Renal cortex interstitium (tissue), 15 donors: ENCODE measurements at places on chromosomes 2 and 18.

GRCh38 chr2:197308996-197309690 lies 1.4 kb downstream of the ANKRD44 start:
- no peak for DNase-seq

DNA sequence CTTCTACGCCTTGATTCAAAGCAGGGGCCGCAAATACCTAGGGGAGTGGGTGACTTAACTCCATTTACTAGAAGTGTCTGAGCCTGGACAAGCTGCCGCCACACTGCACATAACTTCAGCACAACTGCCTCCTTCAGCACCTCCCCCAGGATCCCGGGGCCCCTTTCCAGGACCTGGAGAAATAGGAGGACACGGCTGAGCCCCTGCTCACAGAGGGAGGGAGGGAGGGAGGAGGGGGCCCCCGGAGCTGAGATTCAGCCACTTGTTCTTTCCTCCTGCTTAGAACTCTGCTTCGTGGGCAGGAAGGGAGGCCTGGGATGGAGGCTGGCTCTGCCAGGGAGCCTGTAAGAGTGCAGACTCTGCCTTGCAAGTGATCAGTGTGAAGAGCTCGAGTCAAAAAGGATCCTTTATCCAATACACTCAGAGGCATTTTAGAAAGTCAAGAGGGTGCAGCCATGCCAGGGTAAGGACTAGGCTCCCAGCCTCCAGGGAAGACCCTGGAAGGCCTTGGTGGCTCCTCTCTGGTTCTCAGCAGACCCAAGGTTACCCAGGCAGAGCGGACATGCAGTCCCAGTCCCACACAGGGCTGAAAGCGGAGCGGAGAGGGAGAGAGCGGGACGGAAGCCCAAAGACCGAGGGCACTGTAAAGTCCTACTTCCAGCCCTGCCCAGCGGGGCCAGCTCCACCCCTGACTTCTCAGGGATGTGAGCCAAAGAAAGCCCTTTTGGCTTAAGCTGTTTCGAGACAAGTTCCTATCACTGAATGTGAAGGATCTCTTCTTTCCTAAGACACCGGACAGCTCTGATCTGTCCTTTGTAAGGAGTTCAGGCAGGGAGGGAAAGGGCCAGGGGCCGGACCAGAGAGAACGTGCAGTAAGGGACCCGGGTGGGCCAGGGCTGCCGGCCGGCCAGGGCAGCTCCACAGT lies 8.6 kb upstream of the ARMC9 start:
- DNase-seq, result no peak

DNA sequence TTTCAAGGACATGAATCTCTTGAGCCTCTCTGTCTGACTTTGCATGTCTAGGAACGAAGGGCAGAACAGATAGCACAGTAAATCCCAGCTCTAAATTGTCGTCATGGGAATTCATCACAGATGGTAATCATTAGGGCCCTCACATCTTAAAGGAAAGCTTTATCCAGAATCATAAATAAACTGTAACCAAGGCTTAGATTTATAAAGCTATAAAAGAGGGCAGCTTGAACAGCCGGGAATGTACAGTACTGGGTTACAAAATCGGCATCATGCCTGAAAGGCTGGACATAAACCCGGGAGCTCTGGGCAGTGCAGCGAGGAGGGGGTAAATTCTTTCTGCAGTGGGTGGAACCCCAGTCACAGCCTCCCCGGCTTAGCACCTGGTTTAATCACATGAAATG lies 144.4 kb downstream of the GFPT1 start:
- peak; percentile 70 for DNase-seq

GRCh38 chr2:178266445-178266844 lies 72.1 kb downstream of the OSBPL6 start:
- DNase-seq, result no peak

GRCh38 chr2:74552914-74553811 lies 579 bp downstream of the LOXL3 start:
- no peak for DNase-seq

- DNase-seq, result peak; percentile 83
These were observed 81.6 kb downstream of the TWIST2 start for GRCh38 chr2:238929242-238930081.

DNA sequence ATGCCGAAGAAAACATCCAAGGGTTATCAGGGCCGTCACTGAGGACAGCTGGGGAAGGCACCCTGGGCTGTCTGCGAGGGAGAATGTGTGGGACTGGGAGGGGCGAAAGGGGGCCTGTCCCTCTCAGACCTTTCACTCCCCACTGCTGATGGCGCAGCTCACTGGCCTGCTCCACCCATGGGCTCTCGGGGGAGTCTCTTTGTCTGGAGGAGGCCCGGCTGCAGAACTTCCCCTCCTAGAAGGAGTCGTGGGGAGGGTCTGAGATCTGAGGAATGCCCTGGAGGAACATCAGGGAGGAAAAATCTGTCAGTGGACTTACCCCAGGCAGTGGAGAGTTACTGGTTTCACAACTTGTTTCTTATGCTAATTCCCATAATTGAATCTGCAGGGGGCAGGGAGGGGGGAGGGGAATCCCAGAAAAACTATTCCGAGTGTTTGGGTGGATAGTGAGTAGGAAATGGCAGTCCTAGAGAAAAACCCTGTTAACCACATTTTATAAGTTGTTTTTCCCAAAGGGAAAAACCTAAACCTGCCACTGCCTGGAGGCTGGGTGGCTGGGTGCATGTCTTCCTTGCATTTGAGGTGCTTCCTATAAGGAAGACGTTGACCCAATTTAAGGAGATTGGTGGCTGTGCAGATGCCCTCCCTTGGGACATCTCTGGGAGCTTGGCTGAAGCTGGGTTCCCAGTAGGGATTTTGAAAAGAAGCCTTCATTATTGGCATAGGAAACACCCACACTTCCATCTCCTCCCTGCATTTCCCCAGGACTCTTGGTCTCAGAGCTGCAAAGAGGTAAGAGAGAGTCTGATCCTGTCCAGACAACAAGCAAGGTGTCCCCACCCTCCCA lies 11.7 kb upstream of the SEMA4C start:
- no peak for DNase-seq

GRCh38 chr2:205996161-205996560 lies 89.8 kb downstream of the INO80D start:
- no peak for DNase-seq

DNA sequence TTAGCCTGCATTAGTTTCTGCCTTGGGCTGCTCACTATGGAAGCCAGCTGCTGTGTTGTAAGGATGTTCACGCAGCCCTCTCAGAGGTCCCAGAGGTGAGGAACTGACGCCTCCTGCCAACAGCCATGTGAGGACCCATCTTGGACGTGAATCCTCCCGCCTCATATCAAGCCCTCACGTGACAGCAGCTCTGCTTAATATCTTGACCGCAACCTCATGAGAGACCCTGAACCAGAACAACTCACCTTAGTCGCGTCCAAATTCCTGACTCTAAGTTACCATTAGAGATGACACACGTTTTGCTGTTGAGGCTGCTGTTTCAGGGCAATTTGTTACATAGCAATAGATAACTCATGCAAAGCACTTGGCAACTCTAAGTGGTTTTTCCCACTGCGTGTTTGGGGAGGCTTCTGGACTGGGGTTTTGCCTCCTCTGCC lies 97.7 kb downstream of the TMEM17 start:
- DNase-seq, result no peak
